ENCODE measurements at places on chromosomes 6 and 20.

GRCh38 chr6:103405321-103405720, 1454.4 kb downstream of the HACE1 start:
- DNase-seq = no peak

GRCh38 chr6:20955131-20955530, 420.9 kb downstream of the CDKAL1 start:
- DNase-seq = no peak

DNA sequence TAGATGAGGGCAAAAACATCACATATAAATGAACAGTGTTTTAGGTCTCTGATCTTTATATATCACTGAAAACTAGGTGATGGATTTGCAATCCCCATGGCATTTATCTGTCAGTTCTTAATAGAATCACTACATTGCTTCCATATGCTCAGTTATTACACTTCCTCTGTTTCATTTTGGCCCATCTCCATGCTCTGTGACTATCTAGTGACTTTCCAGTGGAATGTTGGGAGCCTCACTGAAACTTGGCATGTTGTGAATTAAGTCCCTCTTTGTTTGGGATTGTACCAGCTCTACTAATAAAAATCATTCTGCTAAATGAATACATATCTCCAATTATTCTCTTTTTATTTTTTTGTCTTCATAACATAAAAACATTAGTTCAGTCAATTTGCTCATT, 226.1 kb upstream of the CEP162 start:
- no peak for DNase-seq

DNA sequence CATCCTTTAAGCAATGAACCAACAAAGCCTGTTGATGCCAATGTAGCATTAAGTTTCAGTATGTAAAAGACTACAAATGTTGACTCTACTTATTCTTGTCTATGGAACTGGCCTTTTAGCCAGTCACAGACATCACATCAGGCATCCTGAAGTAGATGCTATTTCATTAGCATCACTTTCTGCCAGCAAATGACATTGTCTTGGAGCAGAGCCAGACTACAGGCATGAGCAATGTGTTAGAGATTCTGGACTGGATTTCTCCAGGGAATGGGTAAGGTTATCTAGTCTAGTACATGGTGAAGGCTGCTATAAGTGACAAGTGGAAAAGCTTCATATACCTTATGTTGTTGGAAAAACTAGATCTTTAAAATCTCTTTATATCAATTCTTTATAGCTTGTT, 142.9 kb downstream of the ADGRB3 start:
- DNase-seq = peak; percentile 44

- DNase-seq = no peak
These were observed 236.3 kb downstream of the BCAS1 start for GRCh38 chr20:53834062-53834442.

GRCh38 chr20:53154540-53154939, 182.4 kb downstream of the TSHZ2 start:
- peak; percentile 61 for DNase-seq

DNA sequence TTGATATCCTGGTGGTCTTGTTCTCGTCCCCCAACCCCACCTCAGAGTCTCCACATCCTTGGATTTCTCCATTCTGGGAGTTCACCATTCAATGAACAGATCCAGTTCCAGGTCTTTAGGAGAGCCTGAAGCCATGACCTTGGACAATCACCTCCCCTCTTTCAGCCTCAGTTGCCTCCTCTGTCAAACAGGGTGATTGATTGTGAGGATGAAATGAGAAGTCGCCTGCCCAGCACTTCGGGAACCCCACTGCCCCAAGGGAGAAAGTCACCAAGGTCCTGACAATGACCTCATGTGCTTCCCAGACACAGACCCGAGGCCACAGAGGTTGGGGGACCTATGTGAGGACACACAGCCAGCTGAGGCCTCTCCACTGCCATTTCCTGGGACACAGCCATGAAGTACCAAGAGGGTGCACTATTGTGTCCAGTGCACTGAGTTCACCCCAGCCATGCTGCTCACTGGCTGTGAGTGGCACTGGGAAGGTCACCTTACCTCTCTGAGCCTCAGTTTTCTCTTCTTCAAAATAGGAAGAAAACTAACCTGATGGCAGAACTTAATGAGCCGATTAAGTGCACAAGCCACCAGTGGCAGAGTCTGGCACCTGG, 61.7 kb downstream of the SNAI1 start:
- no peak for DNase-seq

GRCh38 chr20:37392441-37393195, 46.7 kb downstream of the SRC start:
- DNase-seq = no peak

- peak; percentile 46 for DNase-seq
These were observed 461.0 kb upstream of the JARID2 start for GRCh38 chr6:14784596-14785492.

DNA sequence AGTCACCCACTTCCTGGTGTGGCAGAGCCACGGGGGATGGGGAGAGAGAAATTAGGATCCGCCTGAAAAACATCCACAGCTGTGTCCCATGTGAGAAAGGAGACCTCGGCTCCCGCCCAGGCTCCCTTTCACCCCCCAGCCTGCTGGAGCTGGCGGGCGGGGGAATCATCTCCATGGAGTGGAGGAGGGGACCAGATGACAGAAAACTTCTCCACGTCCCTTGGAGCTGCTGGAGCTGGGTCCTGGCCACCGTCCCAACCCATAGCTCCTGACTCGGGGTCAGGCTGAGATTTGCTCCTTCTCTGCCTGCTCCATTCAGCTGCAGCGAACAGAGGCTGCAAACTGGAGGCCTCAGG, 113.8 kb downstream of the CEBPB start:
- DNase-seq = no peak

- DNase-seq = no peak
These were observed 15.7 kb downstream of the PLAGL2 start for GRCh38 chr20:32191873-32192272.

DNA sequence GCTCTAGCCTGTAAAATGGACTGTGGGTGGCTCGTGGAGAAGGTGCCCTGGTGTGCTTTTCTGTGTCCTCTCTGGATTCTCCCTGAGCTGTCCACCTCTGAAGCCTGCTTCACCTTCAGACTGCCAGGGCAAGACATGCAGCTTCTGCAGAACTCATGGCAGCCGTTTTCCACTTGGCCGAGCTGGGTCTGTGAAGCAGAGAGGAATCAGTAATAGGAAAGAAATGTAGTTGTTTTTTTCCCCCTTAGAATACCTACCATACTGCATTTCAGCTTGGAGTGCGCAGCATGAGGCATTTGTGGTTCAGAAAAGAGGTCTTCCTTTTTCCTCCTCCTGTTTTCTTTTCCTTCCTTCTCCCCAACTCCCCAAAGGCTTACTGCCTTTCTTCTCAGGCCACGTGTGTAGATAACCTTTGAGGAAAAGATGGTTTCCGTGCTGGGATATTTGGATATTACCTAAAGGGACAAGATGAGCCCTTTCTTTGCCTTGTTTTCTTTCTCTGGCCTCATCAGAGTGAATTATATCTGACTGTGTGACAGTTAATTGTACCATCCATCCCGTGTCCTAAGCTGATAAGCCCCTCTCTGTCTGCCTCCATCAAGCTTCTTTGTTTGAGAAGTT, 39.4 kb downstream of the RREB1 start:
- no peak for DNase-seq

DNA sequence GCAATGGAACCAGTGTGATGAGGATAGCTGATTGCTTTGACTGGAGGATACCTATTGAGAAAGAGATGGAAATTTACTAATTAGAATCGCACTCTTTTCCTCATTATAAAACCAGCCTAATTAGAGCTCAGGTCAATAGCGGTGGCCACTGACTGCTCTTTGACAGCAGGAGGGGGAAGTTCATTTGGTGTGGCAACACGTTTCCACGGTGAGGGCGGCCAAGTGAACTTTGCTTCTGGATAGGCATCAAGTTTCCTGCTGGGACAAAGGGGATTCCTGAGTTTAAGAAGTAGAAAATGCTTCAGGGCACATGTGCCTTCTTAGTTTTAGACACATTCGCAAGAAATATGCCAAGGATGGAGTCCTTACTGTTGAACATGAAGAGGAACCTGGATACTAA, 145.3 kb upstream of the NRN1 start:
- no peak for DNase-seq

GRCh38 chr6:85137865-85138264, 312.0 kb upstream of the NT5E start:
- DNase-seq = no peak

DNA sequence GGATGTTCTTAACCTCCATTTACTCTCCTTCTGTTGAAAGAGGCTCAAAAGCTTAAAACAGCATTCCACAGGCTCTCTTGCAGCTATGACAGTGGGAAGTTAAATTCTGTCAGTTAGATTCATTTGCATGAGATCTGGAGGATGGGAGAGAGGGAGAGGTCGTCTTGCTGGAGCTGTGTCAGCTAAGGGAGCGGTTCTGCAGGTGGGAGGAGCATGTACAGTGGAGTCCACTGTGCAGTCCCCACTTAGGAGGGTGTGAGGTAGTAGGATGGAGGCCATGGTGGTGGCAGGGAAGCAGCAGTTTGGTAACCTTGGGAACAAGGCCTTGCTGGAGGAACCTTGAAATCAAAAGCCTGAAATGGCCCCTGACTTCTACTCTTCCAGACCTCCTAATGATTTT, 12.0 kb upstream of the B4GALT5 start:
- no peak for DNase-seq

- peak; percentile 26 for DNase-seq
These were observed 523.7 kb upstream of the SLC35B3 start for GRCh38 chr6:8958894-8959511.

- peak; percentile 63 for DNase-seq
These were observed 2.8 kb upstream of the FANCE start for GRCh38 chr6:35449287-35449881.

- peak; percentile 60 for DNase-seq
These were observed 70.0 kb downstream of the SNX5 start for GRCh38 chr20:17898548-17898994.

DNA sequence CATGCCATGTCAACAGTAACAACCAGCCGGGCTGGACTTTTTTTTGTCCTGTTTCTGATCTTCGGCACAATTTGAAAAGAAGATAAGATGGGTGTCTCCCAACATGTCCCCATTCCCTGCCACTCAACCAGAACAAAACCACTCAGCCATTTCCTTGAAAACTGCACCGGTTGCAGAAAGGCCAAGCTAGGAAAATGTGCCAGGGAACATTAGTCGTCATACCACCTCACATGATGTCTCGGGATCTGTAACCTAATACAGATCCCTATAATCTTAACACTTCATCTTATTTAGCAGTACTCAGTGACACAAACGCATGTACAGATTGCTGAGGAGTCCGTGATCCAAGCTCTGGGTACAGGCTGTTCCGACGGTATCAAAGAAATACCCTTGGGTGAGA, 46.5 kb downstream of the ALDH8A1 start:
- peak; percentile 29 for DNase-seq

DNA sequence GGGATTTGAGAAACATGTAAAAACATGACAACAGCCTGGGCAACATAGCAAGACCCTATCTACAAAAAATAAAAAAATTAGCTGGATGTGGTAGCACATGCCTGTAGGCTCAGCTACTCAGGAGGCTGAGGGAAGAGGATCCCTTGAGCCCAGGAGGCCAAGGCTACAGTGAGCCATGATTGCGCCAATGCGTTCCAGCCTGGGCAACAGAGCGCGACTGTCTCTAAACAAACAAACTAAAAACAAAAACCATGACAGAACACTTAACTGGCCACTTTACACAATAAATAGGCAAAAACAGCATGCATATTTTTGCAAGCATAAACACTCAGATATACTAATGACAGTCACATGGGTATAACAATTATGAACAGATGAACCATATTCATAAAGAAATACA, 60.0 kb downstream of the SYTL3 start:
- no peak for DNase-seq

DNA sequence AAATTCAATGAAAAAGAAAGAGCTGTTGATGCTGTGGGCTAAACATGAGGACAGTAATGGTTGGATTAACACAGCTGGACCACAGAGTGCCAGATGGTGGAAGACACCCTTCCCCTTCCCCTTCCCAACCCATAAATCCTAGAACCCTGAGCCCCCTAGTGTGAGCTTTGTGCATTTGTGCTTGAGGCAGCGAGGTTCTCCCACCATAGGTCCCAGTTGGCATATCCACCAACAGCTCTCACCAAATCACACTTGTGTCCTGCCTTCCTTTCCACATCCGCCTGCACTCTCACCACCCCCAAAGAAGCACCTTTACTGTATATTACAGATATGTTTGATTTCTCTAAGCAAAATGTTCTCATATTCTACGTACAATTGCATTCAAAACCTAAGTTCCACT, 32.8 kb upstream of the HBS1L start:
- DNase-seq = no peak

DNA sequence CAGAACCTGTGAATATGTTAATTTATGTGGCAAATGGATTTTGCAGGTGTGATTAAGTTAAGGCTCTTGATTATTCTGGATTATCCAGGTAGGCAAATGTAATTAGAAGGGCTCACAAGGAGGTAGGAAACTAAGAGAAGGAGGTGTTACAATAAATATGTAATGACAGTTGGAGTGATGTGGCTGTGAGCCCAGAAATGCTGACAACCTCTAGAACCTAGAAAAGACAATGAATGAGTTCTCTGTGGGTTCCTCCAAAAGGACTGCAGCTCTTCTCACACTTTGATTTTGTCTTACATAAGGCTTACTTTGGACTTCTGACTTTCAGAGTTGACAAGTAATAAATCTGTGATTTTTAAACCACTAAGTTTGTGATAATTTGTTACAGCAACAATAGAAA, 406.6 kb upstream of the EPHA7 start:
- no peak for DNase-seq

- no peak for DNase-seq
These were observed 26.4 kb upstream of the BHLHE23 start for GRCh38 chr20:63032861-63033793.

GRCh38 chr6:8041913-8042583, 22.1 kb downstream of the BLOC1S5 start:
- DNase-seq = no peak

DNA sequence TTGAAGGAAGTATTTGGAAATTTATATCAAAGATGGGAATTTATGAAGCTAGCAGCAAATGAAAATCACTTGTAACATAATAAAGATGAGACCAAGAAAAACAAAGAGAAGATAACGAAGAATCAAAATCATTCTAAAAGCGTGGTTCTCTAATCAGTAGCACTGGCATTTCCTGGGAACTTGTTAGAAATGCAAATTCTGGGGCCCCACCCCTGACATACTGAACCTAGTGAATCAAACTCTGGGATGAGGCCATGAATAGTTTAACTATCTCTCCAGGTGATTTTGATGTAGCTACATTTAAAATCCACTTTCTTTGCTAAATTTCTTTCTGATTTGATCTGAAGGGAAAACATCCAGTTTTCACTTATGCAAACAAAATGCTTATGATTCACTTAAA, 1075.6 kb downstream of the HACE1 start:
- no peak for DNase-seq
